ENCODE measurements at places on chromosomes 12 and 14.

- no peak for DNase-seq
Observed at GRCh38 chr14:55417955-55418354, 6.3 kb upstream of the ATG14 start.

GRCh38 chr14:28673056-28673455 lies 93.5 kb upstream of the FOXG1 start:
- no peak for DNase-seq

DNA sequence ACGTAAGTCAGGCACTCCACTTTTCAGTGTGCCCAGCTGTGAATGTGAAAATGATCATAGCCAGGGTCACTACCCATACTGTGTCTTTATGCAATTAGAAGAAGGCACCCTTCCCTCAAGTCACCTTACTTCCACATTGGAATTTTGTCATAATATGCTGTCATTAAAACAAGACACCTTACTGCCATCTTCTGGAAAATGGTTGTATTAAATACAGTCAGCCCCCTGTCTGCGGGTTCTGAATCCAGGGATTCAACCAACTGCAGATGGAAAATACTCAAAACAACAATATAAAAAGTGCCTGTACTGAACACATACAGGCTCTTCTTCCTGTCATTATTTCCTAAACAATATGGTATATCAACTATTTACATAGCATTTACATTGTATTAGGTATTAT lies 70.2 kb upstream of the TBX5 start:
- no peak for DNase-seq

DNA sequence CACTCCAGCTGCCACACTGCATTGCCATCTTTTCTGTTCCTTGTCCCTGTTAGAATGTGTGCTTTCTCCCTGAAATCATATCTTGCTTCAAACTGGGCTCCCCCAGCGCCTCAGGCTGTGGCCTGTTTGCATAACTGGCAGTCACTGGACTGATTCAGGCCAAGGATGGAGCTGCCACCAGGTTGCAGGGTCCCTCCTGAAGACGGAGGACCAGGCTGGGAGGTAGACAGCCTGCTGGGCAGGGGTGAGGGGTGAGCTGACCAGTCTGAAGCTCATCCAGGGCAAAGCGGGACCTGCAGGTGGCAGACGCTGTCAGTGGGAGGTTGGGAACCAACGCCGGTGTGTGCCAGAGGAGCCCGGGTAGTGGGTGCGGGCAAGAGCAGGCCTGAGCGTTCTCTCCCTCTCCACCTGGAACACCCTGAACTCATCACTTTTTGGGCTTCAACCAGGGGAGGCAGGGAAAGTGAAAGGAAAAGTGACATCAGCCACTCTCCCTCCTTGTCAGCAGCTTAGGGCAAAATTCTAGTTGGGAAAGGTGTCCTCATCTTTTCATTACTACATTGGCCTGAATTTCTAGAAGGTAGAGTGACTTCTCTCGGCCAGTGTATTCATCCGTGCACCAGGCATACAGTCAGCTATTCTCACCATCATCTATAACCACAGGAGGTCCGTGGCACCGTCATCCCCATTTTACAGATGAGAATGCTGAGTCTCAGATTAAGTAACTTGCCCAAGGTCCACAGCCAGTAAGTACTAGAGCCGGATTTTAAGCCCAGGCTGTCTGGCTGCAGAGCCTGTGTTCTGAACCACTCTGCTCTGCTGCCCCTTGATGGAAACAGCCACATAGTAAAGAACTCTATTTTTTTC lies 219.1 kb downstream of the SLC41A2 start:
- no peak for DNase-seq

Data from T-helper 2 cell (primary cell).